ENCODE measurements at places on chromosomes 1 and 21.

DNA sequence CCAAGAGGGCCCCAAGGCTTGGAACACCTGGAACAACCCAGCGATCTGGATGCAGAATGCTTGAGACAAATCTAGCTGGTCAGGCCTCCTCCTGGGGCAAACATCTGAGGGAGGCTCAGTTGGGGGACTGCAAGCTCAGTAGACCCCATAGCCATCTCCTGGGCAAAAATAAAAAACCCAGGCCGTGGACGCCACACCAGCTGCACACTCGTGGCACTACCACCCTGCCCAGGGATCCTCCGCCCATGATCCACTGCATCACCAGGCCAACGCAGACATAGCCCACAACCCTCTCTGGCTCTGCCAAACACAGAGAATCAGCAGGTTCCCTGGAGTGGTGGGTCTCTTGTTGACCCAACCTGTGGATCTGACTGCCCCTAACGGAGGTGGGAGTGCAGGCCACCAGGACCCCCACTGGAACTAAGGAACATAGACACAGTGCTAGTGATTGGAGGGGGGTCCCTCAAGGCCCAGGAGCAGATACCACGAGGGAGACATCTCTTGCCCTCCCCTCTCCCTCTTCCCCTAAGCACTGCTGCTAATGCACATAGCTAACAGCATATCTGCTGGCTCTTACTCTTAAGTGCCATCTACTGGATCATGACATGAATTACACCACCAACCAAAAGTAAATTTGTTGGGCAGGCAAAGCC, 147.2 kb downstream of the CHD1L start:
- DNase-seq, result peak; percentile 69

- DNase-seq, result no peak
Measured at GRCh38 chr1:90821152-90821787, 104.2 kb upstream of the BARHL2 start.

DNA sequence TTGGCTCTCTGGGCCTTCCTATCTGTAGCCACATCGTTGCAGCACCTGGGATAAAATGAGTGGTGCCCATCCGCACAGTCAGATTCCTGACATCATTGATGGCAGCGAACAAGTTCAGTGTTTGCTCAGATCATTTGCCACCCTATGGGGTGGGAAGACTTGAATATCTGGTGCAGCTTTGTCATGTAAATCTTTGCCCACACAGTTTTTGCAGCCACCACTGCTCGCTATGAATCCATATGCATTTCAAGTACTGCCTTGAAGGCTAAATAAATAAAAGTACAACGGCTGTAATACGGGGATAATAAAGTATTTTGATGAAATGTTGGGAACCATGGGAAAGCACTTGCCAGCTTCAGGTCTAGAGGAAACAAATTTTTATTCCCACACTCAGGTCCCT, 56.3 kb upstream of the COA6 start:
- no peak for DNase-seq

- no peak for DNase-seq
Measured at GRCh38 chr21:42623694-42624093, 29.7 kb upstream of the PDE9A start.

- DNase-seq, result no peak
Measured at GRCh38 chr1:67674260-67675011, 10.6 kb upstream of the GADD45A start.

- DNase-seq, result no peak
Measured at GRCh38 chr1:225824533-225824941, 14.6 kb downstream of the EPHX1 start.

All from GM13976 (cell line).